Activated CD4-positive, alpha-beta T cell treated with anti-CD3 and anti-CD28 coated beads for 4 hours (primary cell): ENCODE measurements at places on chromosomes 5 and 9.

DNA sequence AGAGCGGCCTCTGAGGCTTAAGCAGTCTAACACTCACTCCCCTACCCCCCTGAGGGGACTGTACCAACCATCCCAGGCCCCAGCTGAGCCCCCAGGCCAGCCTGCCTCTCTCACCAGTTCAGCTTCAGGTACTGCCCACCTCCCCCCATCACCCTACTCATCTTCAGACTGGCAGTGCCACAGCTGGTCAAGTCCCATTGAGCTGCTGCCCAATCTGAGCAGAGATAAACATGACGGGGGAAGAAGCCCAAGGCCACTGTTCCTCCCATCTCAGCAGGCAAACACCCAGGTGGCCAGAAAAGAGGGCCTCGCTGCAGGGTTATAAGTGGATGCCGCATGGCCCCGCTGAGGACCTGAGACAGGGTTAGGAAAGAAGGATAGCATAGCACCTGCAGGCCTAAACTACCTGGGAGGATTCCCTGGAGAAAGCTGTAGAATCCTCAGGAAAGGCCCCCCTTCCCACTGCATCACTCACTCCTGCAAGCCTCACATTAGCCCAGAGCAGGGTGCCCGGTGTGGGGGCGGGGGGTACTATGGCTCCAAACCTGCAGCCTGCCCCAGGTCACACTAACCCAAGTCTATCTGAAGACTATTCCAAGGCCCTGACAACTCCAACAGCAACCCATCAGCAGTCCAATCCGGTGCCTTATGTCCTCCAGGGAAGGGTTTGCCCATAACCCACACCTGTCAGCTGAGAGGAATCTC lies 3.6 kb downstream of the B4GALT1 start:
- no peak for DNase-seq

DNA sequence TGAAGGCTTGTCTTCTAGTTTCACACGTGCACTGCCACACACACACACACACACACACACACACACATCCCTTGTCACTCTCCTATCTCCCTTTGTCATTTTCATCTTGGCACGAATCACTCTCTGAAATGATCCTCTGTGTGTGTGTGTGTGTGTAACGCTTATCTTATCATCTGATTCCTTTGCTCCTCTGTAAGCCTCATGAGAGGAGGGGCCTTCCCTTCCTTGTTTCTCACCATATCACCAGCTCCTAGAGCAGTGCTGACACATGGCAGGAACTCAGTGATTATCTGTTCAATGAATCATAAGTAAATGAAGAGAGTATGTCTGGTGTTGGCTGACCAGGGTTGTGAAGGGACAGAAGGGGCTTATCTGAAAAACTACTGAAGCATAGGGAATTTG lies 53.3 kb downstream of the PDE4D start:
- no peak for DNase-seq

DNA sequence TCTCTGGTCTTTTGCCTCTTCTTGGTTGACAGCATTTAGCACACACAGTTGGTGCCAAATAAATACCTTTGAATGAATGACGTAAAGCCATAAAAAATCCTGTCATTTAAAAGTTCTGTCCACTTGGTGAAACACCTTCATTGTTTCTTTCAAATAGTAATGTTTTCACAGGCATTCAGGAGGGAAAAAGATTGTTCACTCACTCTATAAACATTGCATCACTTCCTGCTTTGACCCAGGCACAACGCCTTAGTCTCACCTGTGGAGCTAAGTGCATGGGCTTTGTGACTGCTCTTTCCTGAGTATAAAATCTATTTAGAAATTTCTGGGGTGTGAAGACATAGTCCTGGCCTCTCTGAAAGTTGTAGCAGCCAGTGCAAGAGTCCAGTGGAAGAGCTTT lies 88.9 kb upstream of the CXCL14 start:
- no peak for DNase-seq

DNA sequence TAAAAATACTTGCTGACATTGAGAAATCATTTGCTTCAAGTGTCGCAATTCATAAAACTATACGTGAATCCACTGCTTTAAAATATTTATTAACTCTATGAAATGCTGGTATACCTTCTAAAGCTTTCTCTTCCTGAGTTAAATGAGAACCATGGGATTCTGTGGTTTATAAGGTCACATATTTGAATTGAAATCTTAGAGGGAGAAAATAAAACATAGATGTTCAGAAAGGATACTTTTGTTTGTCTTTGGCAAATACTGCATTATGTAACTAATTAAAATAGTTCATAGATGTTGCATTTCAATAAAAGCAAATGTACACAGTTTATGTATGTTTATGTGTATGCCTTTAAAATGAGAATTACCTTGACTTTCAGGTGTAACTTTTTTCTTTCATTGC lies 250.1 kb downstream of the FAM170A start:
- DNase-seq, result no peak

DNA sequence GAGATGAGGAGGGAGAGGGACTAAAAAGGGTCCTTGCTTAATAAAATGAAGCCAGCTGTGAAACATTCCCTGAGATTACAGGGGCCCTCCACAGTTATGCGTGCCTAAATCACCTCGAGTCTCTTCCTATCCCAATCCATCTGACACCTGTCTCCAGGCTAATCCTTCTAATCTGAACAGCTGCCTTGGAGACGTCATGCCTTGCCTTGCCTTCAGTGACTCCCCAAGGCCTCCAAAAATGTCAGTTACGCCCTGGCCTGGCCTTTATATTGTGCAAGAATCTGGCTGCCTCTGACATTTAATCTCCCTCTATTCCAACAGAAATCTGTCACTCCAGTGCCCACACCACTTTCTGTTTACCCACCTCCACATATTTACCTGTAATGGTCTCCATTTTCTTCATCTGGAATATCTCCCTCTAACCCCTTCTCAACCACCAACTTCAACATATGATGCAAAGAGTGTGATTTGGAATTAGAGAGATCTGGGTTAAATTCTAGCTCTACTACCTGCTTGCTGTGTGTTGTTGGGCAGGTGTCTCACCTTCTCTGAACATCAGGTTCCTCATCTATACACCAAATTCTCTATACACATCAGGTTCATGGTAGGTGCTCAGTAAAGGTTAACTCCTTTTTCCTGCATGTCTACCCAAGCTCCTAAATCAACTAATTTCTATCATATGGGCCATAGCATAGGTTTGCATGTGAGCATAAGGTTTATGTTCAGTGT lies 57.9 kb downstream of the PTCD2 start:
- DNase-seq, result no peak

DNA sequence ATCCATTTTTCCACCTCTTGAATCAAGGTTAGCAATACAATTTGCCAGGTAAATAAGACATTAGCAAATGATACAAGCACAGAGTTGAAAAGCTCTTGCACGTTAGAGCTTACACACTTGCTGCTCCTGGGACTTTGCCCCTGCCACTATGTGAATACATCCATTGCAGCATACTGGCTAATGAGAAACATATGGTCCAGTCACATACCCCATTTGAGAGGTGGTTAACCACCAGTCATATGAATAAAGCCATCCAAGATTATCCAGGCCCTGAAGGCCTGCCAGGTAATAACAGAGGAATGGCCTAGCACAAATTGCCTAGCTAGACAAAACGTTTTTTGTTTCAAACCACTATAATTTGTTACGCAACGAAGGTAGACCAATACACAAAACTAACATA lies 45.8 kb upstream of the FTMT start:
- DNase-seq, result no peak

GRCh38 chr5:110040178-110040577 lies 350.5 kb downstream of the MAN2A1 start:
- no peak for DNase-seq

GRCh38 chr5:170149206-170149515 lies 43.5 kb downstream of the FOXI1 start:
- DNase-seq, result no peak

DNA sequence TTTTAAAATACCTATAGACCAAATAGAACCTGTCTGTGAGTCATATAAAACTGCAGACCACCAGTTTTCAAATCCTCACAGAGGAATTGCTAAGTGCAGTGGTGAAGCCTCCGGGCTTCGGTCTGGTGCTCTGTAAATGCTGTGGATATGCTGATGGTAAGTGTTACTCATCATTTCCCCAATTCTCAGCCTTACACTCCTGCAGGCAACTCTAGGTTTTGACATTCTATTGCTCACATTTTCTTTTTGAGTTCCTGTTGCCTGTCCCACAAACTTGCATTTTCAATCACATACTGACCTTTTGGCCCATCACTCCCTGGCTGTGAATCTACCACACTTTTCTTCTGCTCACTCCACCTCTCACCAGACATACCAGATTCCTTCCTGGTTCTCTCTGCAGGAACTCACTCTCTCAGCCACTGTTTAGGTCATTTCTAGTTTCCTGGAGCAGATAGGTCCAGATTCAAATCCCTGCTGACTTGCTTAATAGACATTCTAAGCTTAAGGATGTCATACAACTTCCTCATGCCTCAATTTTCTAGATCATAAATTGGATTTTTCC lies 192.9 kb downstream of the RAB3C start:
- DNase-seq, result no peak

- DNase-seq, result no peak
Measured at GRCh38 chr5:143111799-143112198, 291.7 kb downstream of the NR3C1 start.

- no peak for DNase-seq
Measured at GRCh38 chr9:115794921-115795475, 358.6 kb upstream of the PAPPA start.

- DNase-seq, result no peak
Measured at GRCh38 chr5:148491793-148492184, 108.0 kb downstream of the FBXO38 start.

DNA sequence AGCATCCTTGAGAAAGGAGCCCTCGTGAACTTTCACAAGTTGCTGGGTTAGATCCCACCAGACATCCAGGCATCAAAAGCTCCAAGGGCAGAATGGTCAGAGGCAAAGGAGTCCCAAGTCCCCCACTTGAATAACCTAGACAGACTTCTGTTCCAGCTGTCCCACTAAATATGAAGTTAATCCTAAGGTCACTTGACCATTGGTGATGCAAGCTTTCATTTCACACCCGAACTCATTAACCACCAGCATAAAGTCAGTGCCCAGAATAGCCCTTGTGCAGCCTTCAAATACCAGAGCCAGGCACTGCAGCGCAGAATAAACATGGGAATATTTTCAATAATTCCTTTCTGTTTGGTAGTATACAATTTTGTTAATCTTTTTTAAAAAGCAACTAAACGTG lies 28.9 kb downstream of the OXCT1 start:
- no peak for DNase-seq

GRCh38 chr5:132370971-132371602 lies 1.6 kb downstream of the SLC22A5 start:
- no peak for DNase-seq

DNA sequence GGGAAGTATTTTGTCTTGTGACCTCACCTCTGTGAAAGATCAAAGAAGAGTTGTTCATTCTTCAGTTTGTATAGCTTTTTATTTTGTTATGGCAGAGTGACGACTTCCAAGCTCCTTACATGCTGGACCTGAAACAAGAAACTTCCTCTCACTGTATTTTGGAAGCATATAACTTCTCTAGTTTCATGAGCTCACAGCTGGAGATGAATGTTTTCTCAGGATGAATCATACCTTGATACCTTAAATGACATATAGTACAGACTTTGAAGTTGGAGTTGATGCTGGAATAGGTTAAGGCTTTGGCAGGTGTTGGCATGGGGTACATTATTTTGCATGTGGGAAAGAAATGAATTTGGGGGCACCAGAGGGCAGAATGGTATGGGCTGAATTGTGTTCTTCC lies 112.5 kb downstream of the SLC25A46 start:
- DNase-seq, result no peak

DNA sequence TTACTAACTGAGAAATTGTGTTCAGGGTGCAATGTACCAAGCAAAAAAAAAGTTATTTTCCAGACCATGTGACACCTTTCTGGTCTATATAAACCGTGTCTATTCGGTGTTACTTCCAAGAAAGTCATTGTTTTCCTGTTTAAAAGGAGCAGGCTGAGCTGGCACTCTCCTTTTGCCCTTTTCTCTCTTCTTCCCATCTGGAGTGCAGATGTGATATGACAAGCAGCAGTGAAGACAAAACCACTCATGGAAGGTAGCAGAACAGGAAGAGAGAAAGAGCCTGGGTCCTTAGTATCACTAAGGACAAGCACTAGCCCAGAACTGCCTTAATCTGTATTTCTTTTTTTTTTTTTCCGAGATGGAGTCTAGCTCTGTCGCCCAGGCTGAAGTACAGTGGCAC lies 25.6 kb downstream of the LYRM7 start:
- no peak for DNase-seq

- no peak for DNase-seq
Measured at GRCh38 chr9:114097613-114098020, 1.5 kb downstream of the KIF12 start.

DNA sequence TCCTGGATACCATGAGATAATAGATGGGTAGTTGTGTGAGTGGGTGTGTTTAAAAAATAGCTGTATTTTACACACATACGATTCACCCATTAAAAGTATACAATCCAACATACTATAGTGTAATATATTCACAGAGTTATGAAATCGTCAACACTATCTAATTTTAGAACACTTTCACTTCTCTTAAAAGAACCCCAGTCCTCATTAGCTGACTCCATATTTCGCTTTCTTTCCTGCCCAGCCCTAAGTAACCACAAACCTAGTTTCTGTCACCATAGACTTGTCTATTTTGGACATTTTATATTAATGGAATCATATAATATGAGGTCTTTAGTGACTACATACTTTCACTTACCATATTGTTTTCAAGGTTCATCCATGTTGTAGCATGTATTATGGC lies 63.8 kb upstream of the S1PR3 start:
- DNase-seq, result no peak

GRCh38 chr5:146213210-146213826 lies 9.9 kb downstream of the RBM27 start:
- DNase-seq, result no peak

- DNase-seq, result no peak
Measured at GRCh38 chr9:80839821-80840675, 849.3 kb downstream of the TLE1 start.

GRCh38 chr5:139079991-139080610 lies 118.1 kb downstream of the SIL1 start:
- no peak for DNase-seq

DNA sequence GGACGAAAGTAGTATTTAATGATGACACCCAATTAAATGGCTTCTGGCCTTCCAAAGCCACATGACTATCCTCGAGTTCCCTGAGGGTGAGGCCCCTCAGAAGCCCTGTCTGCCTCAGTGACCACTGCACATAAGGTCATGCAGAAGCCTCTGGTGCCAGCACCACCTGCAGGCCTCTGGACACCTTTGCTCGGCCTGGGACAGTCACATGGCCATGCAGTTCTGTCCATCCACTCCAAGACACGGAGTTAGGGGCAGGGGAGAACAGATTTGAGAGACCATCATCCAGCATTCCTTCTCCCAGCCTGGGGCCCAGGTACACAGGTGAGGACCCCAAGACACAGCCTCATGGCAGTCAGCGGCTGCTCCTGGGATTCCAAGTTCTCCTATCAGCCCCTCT lies 145.0 kb downstream of the ROR2 start:
- no peak for DNase-seq

DNA sequence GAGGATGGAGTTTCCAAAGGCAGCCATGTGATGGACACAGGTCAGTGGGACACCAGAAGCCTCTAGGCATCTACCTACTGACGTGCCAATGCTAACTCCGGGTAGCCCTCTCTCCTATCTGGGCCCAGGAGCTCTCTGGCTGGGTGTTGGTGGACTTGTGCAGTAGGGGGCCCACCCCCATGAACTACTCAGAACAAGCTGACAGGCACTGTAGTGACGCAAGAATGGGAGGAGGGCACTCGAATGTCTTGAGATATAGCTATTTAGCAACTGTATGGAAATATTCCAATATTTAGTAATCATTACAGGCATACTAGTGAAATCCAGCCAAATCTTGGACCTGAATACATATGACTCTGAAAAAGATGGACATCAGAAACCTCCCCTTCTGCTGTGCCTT lies 5.7 kb upstream of the DOCK2 start:
- no peak for DNase-seq

GRCh38 chr9:16414451-16414850 lies 456.0 kb downstream of the BNC2 start:
- no peak for DNase-seq
